Brain (organoid and tissue), 16 donors: ENCODE measurements at places on chromosomes 1 and 21.

- no peak for DNase-seq
These were observed 221.7 kb downstream of the COL11A1 start for GRCh38 chr1:102886638-102887037.

- DNase-seq: no peak
These were observed 279.1 kb upstream of the FMN2 start for GRCh38 chr1:239812580-239812979.

GRCh38 chr1:237542525-237543418, 347.9 kb downstream of the ZP4 start:
- DNase-seq: no peak

DNA sequence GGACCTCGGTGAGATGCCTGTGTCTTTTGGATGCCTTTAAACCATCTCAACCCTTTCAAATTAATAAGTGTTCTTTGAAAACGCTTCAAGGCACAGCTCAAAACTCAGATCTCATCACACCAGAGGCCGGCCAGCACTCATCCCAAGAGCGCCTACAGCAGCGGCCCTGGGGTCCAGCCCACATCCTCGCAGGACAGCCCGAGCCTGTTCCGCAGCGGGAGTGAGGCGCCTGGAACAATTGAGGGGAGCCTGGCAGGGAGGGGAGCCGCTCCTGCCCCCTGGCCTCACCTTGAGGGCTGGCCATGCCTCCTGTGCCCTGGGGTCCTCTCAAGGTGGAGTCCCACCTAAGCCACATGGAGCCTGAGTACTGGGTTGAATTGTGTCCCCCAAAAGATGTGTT, 37.9 kb downstream of the ACOT7 start:
- no peak for DNase-seq

DNA sequence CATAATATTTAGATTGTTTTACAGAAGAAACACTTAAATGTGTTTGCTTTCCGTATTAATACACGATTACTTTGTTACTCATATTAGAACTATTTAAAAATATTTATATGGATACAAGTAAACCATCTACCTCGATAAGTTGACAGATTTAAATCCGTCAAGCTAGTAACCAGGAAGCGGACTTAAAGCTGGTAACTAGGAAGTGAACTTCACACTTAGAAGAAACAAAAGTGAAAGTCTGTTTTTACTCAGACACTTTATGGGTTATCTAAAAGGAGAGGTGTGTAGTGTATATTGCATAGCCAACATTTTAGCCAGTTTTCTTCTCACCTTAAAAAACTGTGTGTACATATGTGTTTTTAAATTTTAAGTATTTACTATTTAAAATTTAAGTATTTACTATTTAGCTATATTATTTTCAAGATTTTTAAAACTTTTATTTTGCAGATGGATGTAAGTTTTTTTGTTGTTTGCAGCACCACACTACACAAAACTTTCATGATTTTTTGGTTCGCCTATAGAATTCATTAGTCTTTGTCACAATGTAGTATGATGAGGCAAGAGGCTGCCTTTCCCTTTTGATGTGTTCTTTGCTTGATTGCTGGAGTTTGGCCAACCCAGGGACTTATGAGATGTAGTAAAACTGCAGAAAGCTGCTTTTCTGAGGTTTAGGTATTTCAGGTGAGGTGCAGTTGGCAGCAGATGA, 2.7 kb downstream of the USP25 start:
- DNase-seq: no peak

DNA sequence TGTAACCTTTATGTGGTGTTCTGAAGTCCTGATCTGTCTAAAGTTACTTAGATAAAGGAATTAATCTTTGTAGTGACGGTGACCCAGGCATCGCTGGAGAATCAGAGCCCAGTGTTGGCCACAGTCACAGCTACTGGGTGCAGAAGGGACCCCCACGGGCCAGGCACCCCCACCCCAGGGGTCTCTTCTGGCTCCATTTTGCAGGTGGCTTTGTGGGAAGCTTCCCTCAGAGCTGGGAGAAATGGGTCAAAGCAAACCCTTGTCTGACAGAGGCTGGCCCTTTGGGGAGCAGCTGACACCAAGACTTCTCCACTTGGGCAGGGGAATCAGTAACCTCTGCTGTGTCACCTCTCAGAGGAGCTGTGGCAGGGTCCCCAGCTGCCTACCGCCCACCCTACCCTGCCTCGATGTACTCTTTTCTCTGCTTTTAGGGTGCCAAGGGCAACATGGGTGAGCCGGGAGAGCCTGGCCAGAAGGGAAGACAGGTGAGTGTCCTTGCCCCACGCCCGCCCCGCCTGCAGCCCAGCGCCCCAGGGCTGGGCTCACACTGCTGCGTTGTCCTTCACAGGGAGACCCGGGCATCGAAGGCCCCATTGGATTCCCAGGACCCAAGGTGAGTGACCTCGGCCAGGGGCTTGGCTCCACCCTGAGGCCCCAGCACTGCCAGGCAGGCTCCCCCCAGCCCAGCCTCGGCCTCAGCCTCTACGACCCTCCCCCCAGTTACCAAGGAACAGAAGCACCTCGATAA, 17.7 kb downstream of the COL6A2 start:
- DNase-seq: no peak

GRCh38 chr1:94032637-94033036, 88.3 kb downstream of the ABCA4 start:
- DNase-seq: no peak

DNA sequence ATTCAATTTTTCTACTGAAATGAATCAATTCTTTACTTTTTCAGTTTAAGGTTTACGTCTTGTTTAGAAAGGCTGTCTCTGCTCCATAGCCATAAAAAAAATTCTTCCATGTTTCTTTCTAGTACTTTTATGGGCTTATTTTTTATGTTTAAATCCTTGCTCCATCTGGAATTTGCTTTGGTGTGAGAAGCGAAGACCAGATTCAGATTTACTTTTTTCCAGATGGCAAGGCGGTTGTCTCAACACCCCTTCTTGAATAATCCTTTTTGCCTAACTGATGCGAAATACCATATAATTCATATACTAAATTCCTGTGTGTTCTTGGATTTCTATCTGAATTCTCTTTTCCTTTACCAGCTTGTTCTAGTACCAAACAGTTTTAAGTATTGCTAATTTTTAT, 101.5 kb downstream of the C1orf94 start:
- no peak for DNase-seq

DNA sequence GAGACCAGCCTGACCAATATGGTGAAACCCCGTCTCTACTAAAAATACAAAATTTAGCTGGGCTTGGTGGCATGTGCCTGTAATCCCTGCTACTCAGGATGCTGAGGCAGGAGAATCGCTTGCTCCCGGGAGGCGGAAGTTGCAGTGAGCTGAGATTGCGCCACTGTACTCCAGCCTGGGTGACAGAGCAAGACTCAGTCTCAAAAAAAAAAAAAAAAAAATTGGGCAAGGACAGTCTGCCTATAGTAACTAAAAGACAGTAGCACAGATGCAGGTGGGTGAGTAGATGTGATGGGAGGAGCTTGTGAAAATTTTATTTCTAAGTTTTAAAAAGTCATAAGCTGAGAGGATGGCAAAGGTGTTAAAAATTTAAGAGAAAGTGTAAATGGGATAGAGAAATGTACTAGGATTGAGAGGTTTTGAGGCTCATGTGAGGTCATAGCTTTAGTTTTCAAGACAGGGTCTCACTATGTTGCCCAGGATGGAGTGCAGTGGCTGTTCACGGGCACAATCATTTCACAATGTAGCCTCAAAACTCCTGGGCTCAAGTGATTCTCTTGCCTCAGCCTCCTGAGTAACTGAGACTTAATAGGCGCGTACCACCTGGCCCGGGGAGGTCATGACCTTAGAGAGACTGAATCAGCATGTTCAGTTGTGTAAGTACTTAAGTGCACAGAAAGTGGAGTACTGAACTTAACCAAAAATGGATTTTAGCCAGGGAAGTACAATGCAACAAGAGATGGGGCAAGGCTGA, 33.7 kb downstream of the PTP4A2 start:
- no peak for DNase-seq

- DNase-seq: no peak
These were observed 11.7 kb downstream of the PTPRC start for GRCh38 chr1:198650506-198650905.

- DNase-seq: no peak
These were observed 528.9 kb downstream of the KIF26B start for GRCh38 chr1:245683676-245684075.

GRCh38 chr1:2624735-2625300, 8.0 kb downstream of the MMEL1 start:
- DNase-seq: no peak

- DNase-seq: peak; percentile 80
These were observed at the start of gene FABP3 for GRCh38 chr1:31373056-31373896. TSS of gene FABP3 (minus strand) at chr1:31373076. CDS start at chr1:31373014, 62 bp downstream.

- no peak for DNase-seq
These were observed 4.3 kb upstream of the MIIP start for GRCh38 chr1:12015001-12015491.

- no peak for DNase-seq
These were observed 55.4 kb downstream of the TMCO4 start for GRCh38 chr1:19744335-19744743.

GRCh38 chr1:220690140-220691052, at the start of gene C1orf115:
TSS of gene C1orf115 (plus strand) at chr1:220690363. CDS start at chr1:220690403, 40 bp downstream.
- DNase-seq: peak; percentile 82

DNA sequence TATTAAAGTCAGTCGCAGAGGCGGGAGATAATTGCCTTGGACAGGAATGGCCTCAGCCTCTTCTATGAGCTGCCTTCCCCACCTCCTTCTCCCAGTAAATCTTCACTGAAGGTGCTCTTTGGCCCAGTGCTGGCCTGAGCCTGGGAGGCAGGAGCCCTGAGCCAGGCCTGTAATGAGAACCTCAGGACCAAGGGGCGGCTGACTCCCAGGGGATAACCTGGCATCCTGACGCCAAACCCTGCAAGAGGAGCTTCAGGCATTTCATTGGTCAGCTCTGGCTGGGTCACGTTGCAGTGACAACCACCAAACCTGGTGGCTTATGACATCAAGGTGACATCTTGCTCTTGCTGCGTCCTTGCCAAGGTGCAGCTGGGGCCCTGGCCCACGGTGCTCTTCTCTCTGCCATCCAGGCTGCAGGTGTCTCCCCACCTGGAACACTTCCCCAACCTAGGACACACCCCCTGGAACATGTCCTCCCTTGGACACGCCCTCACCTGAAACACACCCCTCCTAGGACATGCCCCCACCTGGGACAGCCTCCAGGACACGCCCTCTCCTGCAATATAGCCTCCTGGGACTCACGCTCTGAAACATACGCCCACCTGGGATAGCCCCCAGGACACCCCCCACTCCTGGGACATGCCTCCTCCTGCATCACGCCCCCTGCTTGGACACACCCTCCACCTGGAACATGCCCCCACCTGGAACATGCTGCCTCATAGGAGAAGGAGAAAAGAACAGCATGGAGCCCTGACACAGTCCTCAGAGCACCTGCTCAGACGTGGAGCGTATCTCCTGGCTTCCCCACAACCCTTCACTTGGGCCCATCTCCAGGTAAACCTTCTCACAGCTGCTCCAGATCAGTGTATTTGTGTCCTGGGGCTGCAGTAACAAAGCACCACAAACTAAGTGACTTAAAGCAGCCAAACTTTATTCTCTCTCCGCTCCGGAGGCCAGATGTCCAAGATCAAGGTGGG, 333.6 kb downstream of the NPHP4 start:
- DNase-seq: no peak

DNA sequence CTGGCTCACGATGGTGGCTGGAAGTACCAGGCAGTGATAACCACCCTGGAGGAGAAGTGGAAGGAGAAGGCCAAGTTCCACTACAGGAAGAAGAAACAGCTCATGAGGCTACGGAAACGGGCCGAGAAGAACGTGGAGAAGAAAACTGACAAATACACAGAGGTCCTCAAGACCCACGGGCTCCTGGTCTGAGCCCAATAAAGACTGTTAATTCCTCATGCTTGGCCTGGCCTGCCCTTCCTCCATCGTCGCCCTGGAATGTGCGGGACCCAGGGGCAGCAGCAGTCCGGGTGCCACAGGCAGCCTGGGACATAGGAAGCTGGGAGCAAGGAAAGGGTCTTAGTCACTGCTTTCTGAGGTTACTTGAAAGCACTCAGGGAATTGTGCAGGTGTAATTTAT, 10.8 kb downstream of the IL24 start:
- DNase-seq: no peak

- no peak for DNase-seq
These were observed 267.8 kb downstream of the FOXD2 start for GRCh38 chr1:47705517-47706130.

DNA sequence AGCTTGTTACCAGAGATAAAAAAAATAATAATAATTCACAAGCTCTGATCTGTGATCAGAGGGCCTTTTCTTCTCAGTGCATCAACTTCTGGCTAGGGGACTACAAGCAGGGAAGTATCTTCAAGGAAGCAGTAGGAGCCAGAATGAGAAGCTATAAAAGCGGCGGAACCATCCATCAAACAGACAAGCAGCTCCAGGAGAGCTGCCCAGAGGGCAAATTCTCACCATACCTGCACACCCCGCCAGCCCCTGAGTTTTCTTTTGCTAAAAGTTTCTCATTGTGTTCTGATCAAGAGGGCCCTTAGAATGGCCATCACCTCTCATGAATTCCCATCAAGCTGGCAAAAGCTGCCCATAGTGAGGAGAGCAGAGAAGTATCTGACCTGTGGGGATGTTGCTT, 99.4 kb downstream of the SMYD2 start:
- no peak for DNase-seq

DNA sequence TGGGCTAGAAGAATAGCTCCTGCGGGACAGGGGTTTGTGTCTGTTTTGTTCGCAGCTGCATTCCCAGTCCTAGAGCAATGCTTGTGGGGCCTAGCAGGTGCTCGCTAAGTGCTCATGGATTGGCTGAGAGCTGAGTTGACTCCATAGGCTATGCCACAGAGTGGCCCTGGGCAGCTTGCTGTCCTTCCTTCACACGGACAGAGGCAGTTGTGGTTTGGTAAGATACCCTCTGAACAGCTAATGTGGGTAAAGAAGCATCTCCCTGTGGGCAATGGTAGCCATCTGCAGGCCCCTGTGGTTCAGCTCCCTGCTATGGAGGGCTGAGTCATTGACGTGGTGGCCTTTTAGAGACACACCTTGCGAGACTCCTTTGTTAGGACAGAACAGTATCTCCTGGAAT, 23.5 kb upstream of the LBR start:
- no peak for DNase-seq

- no peak for DNase-seq
These were observed 57.3 kb downstream of the PHACTR4 start for GRCh38 chr1:28426831-28427230.

- DNase-seq: peak; percentile 80
These were observed 12.8 kb upstream of the LMX1A start for GRCh38 chr1:165369255-165369848.

GRCh38 chr21:43294194-43294902, 125.5 kb downstream of the CRYAA start:
- DNase-seq: no peak

GRCh38 chr1:145695821-145696629, 11.1 kb downstream of the PDZK1 start:
- DNase-seq: no peak

DNA sequence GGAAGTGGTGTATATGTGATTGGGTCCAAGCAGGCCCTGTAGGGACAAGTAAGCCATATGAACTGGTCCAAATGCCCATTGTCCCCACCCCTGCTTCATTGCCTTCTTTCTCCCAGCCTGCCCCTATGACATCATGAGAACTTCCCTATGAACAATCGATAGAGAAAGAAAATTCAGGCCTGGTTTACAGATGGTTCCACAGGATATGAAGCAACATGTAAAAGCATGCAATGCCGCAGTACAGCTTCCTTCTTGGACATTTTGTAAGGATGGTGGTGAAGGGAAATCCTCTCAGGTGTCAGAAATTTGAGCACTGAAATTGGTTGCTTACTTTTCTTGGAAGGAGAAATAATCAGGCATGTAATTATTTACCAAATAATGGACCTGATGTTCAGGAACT, 581.7 kb downstream of the MRPL39 start:
- DNase-seq: no peak

GRCh38 chr1:81220614-81221071, 580.1 kb upstream of the ADGRL2 start:
- DNase-seq: no peak
